ENCODE measurements at places on chromosomes 2 and 18. TPM values are rescaled to one million over a fixed set of nuclear protein-coding genes. Genes with fewer than 3 reads are reported as not detected.

The PJVK gene
- 4.5 TPM for total RNA-seq

The NXPH2 gene
- total RNA-seq: not detected

The PTCD3 gene
- 193 TPM for total RNA-seq

The IL36A gene
- not detected for total RNA-seq

The RBM44 gene
- total RNA-seq: 2.4 TPM

The G6PC2 gene
- total RNA-seq: not detected

The ACADL gene
- not detected for total RNA-seq
